Amniotic stem cell (primary cell): ENCODE measurements at places on chromosomes 6 and 20.

- DNase-seq, result peak; percentile 81
Measured at GRCh38 chr20:62702895-62703852, 5.5 kb upstream of the NTSR1 start.

DNA sequence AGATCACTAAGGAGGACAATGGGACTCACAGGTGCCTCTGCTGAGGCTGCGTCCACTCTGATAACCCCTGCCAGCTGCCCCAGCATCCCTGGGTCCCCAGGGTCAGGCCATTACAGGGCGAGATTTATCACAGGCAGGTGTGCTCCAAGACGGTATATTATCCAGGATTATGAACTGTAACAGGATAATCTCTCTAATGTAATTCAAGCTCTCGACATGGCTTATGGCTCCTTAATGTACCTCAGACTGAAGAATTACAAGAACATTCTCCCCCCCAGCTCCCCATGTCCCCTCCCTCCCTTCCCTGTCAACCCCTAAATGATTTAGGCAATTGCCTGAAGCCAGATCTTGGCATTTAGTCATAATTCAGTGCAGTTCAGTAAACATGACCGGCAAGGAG lies 86.8 kb downstream of the NCR2 start:
- DNase-seq, result no peak

DNA sequence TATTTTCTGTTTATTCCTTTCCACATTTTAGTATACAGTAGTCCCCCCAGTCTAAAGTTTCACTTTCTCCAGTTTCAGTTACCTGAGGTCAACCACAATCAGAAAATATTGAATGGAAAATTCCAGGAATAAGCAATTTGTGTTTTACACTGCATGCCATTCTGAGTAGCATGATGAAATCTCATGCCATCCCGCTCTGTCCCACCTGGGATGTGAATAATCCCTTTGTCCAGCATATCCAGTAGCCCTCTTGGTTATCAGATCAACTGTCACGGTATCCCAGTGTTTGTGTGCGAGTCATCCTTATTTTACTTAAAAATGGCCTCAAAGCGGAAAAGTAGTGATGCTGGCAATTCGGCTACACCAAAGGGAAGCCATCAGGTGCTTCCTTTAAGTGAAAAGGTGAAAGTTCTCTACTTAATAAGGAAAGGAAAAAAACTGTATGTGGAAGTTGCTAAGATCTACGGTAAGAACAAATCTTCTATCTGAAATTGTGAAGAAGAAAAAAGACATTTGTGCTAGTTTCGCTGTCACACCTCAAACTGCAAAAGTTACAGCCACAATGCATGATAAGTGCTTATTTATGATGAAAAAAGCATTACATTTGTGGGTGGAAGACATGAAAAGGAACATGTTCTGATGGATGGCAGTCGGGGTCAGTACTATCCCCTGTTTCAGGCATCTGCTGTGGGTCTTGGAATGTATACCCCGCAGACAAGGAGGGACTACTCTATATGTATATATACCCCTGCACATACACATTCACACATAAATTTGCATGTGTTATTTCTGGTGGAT lies 11.3 kb downstream of the NOX3 start:
- DNase-seq, result no peak

GRCh38 chr6:154341871-154342270 lies 14.7 kb downstream of the IPCEF1 start:
- no peak for DNase-seq

DNA sequence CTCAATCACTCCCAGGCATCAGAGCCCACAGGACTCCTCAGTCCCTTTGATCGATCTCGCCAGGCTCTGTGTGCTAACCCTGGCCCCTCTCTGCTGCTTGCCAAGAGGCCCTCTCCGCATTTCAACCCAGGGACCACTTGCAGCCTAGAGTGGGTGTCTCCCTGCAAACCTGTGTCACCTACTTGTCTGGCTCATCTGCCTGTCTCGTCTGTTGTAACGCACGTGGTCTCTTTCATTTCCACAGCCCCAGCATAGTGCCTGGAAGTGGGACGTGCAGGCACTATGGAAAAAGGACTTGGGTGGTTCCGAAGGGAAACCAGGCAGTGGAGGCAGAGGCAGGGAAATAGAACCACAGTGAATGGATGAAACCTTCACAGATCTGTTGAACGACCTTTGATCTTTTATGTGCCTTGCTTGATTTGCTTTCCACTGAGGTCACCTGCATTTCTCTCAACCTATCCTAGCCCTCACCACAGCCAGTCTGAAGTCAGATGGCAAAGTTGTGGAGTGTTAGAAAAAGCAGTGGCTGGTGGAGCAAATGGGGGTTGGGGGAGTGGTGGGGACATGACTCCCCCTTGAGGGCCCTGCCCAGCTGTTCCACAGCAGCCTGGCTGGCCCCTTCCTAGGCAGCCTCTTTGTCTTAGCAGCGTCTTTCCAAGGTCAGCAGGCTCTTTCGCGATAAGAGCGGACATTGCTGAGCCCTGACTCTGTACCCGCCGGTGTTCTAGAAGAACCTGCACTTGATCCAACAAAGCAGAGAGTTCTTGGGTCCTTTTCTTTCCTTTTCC lies 55.8 kb upstream of the TAGAP start:
- DNase-seq, result no peak

GRCh38 chr6:156657296-156657695 lies 119.9 kb upstream of the ARID1B start:
- DNase-seq, result no peak

GRCh38 chr6:170152989-170153388 lies 137.9 kb downstream of the DLL1 start:
- no peak for DNase-seq

DNA sequence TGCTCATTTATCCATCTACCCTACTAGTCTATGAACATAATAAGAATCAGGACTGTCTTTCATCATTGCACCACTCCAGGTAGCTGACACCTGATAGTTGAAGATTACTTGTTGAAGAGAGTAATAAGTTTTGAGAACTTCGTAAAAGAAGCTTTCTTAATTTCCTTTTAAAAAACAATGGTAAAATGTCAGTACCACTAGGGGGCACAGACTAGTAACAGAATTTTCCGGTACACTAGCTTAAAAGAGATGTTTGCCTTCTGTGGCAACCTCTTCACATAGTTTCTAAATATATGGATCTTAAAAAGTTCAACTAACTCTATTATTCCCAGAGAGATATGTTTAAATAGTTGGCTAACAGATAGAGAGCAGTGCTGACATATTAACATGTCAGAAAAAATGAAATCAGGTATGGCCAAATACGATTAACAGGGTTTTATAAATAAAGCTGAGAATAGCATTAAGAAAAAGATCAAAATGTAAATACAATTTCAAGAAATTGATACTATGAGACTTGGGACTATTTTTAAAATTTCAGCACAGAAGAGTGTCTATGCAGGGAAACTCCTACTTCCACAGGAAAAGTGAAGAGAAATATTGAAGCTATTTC lies 5.4 kb upstream of the KCNQ5 start:
- no peak for DNase-seq

DNA sequence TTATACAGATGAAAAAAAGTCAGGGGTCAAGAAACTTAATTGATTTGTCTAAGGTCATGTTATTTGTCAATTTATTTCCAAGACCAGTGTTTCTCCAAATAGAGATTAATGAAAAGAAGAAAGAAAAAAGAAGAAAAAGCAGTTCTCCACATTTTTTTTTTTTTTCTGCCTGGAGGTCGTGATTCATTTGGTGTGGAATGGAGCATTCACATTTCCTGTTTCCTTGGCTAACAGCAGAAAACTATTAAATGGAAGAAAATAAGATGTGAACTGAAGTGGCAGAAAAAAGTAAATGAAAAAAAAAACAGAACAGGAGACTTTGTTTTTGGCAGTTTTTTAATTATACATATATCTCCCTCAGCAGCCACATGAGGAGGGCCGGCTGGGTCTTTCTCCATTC lies 470.8 kb upstream of the ZNF337 start:
- peak; percentile 5 for DNase-seq

GRCh38 chr6:20169119-20169557 lies 43.1 kb downstream of the MBOAT1 start:
- DNase-seq, result no peak

GRCh38 chr20:1669304-1669703 lies 11.7 kb upstream of the SIRPG start:
- DNase-seq, result no peak

GRCh38 chr6:28384143-28384533 lies 15.4 kb downstream of the ZSCAN12 start:
- no peak for DNase-seq

DNA sequence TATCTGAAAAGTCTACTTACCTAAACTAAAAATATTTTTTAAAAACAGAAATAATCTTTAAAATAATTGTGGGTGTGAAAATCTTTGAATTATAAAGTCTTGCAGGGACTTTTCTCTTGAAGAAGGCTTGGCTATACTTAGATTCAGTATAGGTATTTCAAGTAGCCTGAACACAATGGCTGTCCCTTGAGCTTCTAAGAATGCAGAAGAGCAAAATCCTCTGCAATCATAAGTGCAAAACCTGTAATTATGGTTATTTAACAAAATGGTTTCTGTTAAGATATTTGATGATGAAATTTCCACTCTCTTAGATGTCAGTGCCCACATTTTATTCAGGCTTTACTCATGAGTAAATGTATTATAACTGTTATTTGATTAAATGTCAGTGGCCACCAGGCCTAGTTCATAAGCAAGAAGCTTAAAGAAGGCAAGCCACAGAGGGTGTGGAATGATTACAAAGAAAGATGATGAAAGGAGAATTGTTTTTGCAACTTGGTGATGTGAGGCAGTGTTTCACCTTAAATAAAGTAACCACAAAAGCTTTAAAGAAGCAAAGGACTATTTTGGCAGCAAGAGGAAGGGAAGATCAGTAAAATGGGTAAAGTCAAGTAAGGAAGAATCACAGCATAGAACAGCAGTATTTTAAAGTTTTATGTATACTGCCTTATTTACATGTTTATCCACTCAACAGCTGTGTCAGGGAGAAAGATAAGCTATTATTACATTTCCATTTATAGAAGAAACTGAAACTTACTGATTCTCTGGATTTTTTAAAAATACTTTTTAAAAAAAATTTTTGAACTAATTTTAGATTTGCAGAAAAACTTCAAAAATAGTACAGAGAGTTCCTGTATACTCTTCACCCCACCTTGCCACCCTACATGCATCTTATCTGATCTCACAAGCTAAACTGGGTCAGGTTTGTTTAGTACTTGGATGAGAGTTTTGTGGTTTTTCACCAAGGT lies 351.2 kb upstream of the RUNX2 start:
- DNase-seq, result no peak

DNA sequence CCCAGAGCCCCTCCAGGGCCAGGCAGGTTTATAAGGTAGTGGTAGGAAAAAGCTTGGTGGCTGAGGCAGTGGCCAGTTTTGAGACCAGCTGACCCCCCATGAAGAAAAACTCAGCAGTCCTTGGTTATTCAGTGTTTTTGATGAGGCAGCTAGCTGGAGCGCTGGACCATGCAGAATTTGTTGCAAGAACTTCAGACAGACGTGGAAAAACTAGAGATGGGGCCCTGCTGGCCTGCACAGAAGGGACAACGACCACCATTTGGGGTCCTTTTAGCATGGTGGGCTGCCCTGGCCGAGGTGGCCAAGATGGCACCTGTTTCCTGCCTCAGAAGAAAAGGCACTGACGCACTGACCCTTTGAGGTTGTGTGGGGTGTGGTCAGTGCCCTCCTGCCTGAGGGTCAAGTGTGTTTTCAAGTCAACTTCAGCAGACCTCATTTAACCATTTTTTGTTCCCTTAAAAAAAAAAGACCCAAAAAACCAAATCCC lies 2.7 kb downstream of the RPS21 start:
- DNase-seq, result no peak

DNA sequence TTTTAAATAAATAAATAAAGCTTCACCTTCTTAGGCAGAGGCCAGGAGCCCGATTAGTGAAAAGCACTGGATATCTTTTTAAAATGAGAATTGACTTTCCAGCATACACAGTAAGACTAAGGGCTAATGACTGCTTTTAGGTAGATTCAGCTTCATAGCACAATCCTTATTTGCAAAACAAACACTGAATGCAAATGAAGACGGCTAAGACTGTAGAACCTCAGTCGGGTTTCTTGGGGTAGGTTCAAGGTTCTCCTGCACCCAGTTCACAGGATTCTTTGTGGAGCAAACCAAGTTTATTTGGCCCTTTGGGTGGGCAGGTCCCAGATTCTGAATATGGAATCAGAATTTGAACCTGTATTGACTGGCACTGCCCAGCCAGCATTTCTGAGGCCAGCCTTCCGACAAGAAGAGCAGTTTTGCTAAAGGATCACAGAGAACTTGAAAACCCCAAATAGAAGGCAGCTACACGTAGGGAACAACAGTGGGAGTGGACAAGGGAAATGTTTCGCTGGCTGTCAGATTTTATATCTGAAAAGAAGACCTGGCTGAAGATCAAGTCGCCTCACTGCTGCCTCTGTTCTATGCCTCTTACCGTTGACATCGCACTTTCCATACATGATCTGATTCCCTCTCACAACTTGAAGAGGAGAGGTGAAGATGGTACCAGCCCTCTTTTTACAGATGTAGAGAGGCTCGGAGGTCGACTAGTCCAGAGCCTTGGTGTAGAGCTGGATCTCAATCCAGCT lies 8.2 kb downstream of the TRERF1 start:
- DNase-seq, result no peak

DNA sequence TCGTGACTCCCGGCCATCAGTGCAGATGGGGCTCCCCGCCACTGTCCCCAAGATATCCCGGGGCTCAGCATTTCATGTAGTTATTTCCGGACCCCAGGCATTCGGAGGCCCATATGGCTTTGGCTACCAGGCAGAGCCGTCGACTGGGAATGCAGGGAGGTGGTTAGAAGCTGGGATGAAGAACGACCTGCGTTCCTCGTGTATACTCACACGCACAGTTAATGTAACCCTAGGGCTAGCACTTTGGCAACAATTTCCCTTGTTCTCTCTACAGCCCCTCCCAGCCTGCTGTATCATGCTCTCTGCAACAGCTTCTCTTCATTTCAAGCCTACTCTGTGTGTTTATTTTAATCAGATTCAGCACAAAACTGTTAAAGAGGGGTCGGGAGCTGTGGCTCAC lies 240.4 kb downstream of the MYLK4 start:
- no peak for DNase-seq

GRCh38 chr20:33261465-33261864 lies 21.5 kb upstream of the BPIFB1 start:
- no peak for DNase-seq

DNA sequence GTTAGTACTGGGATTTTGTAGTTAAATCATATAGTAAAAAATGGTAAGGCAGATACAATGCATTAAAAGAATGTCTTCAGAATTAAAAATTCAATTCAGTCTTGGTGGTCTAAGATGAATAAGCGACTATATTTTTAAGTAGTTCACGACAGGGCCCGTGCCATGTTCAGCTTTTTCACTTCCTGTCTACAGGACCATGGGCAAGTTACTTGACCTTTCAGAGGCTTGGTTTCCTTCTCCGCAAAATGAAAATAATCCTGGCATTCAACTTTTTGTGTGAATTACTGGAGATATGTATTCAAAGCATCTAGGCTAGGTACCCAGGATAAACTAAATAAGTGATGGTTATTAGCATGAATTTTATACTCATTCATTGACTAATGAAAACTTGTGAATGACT lies 216.0 kb downstream of the BTBD9 start:
- no peak for DNase-seq

GRCh38 chr6:111185954-111186353 lies 98.7 kb downstream of the SLC16A10 start:
- no peak for DNase-seq

- no peak for DNase-seq
Measured at GRCh38 chr20:8457978-8458377, 325.9 kb downstream of the PLCB1 start.

- no peak for DNase-seq
Measured at GRCh38 chr6:10586302-10586701, 65.2 kb downstream of the GCNT2 start.
